Tongue (tissue), 3 donors: ENCODE measurements at places on chromosomes 5 and 9.

GRCh38 chr5:168244838-168245559 is 46.4 kb upstream of the WWC1 start:
- DNase-seq = no peak

DNA sequence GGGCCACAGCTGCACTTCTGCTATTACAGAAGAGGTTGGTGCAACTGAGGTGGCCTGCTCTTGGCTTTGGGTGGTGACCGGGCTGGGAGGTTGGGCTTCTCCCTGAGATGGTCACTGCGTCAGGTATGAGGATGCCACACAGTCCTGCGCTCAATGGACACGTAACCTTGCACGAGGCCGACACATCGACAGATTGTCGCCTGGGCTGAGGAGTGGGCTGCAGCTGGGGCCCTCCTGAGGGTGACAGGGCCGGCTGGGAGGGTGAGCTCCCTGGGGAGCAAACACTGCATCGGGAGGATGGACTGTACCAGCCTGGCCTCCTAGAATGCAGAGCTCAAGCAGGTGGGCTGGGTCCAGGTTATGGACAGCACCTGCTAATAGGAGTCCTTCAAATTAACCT is 261.1 kb upstream of the ADAMTS16 start:
- DNase-seq = no peak

DNA sequence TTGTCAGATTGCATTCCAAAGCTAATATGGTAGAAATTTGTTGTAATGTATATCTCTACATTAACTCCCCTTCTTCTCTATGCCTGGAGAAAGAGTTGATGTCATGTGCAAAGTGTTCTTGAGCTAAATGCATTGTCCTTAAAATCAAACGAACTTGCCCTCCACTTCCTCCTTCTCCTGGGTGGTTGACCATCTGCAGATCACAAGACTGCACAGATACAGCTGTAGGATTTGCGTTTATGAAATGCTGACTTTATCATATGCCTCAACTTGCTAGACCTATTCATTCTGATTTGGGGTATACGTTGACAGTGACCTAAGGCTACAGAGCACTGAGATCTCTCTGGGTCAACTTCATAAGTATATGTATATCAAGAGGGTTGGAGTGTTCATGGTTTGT is 8.3 kb downstream of the TRIM32 start:
- DNase-seq = no peak

DNA sequence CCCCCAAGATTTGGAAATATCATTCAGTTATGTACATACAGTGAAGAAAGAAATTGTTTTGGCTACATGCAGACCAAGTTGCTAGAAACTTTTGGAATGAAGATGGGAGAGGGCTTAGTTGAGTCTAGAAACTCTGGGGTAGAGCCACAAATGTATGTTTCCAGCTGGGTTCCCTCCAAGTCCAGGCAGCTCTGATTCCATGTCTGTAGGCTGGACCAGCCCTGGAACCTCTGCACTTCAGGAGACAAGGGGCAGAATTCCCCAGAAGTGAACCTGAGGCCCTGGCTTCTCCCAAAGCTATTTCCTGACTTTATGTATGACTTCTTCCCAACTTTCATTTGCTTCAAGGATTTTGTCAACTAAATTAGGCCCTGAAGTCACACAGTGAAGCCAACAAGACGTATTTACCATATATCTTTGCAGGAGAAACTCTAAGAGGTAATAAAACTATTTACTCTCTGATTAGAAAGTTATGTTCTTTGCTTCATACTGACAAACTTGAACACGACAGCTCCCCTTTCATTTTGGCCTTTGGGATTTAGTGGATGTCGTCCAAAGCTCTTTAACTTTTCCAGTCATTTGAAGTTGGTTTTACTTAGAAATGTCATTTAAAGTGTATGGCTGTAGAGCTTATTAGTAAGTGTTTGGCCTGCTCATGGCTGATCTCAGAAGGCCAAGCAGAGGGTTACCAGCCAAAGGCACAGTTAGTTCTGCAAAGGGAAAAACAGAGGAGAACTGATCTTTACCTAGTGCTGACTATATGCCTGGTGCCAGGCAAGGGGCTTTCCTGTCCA is 152.0 kb upstream of the SLC28A3 start:
- peak; percentile 49 for DNase-seq

DNA sequence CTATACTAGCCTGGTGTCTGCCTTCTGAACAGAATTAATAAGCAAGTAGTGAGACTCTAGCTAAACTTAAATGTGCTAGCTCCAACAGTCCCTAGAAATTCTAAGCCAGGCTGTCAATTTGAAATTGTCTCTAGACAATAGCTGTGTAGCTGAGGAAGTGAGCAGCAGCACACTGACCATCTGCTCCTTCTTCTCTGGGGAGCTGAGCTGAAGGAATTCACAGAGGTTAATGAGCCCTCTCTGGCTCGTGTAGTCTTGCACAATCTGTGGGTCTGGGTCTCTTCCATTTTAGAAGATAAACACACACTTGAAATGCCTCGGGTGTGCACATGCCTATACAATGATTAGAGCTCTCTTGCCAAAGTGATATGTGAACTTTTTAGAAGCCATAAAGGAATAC is 63.5 kb upstream of the BARX1 start:
- peak; percentile 62 for DNase-seq

- no peak for DNase-seq
These were observed 559.8 kb upstream of the TYRP1 start for GRCh38 chr9:12133416-12133815.

DNA sequence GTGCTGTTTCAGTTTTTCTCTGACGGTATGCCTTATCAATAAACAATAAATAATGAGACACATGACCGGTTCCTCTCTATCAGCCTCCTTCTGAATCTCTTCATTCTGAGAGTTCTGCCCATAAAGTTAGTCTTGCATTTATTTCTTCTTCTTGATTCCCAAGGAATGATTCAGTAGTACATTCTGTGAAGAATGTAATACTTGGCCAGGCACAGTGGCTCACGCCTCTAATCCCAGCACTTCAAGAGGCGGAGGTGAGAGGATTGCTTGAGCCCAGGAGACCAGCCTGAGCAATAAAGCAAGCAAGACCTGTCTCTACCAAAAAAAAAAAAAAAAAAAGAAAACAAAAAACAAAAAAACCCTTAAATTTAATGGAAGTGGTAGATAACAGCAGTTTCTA is 53.9 kb downstream of the PAM start:
- no peak for DNase-seq

DNA sequence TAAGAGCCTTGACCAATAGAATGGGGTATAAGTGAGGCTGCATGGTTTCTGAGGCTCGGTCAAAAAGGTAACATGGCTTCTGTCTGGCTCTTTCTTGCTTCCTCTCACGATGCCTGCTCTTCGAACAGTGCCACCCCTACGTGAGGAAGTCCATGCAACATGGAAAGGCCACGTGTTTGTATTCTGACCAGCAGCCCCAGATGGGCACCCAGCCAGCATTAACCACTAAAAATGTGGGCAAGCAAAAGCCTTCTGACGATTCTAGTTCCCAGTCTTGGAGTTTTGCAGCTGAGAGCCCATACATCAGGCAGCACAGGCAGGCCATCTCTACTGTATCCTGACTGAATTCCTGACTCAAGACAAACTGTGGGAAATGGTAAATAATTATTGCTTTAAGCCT is 24.2 kb upstream of the NREP start:
- DNase-seq = peak; percentile 12

DNA sequence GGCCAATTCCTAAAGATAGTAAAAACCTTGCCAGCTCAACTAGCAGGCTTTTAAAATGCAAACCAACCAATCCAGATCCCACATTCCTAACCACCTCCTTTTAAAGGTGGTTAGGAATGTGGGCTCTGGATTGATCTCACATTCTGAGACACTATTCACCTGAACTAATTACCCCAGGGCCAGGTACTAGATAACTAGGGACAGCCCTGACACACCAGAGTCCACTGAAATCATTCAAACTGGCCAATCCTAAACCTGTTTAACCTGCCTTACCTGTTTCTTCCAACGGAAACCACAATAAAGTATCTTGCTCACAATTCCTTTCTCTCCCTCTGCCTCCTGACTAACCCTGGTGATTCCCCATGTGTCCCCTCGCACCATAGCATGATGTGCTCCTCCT is 168.3 kb upstream of the DMAC1 start:
- no peak for DNase-seq

GRCh38 chr9:38441347-38442085 is 17.3 kb upstream of the IGFBPL1 start:
- DNase-seq = no peak

DNA sequence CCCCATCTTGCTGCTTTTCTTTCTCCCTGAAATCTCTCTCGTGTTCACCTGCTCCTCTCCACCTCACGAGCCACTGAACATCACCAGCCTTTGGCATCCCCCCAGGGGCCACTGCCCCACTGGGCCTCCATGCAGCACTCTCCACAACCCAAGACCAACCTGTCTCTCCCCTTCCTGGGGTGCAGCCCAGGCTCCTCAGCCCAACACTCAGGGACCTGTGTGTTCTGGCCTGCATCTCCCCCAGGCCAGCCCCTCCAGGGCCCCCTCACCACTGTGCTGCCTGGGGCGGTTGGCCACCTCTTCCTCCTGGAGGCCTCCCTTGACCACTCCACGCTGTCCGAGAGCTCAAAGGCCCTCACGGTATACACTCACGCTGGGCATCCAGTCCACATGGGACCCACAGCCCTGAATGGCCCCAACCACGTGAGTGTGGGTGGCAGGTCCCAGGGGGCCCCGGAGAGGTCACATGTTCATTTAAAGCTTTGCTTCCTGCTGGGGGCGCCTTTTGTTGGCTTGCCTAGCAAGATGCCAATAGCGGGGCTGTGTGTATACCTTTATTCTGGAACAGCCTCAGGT is 453 bp upstream of the DOK3 start:
- DNase-seq = no peak

- no peak for DNase-seq
These were observed 85.4 kb upstream of the CPEB4 start for GRCh38 chr5:173802670-173803165.

GRCh38 chr9:95018099-95018936 is 291.8 kb downstream of the AOPEP start:
- no peak for DNase-seq

- DNase-seq = no peak
These were observed 2.8 kb upstream of the PRDM12 start for GRCh38 chr9:130661451-130662098.

DNA sequence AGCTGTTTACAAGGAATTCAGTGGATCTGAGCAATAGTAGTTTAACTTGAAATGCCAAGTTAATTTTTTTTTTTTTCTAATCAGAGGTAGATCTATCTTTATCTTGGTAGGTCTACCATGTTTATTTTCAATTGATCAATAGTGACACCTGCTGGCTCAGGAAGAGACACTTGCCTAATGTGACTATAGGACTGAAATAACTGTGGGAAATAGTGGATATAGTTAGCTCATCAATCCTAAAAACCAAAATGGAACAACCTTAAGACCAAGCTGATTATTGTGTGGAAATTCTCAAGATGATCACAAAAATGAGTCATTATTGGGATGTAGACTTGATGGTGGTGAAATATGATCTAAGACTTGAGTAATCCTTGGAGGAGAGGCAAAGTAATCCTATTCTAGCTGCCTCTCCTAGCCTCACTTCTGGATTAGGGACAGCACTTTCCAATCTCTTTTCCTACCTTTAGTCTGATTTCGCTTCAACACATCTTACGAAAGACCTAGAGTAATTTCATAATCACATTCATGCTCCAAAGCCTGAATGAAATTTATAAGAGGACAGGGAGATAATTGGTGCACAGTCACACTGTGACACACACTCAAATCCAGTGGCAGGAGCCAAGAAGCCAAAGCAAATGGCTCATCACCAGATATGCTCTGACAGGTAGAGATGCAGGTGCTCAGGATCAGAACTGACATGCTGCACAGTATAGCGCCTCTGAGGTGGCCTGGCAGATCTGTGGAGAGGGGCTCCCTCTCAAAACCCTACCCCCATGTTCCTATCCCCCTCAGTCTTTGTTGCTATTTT is 156.3 kb downstream of the HMHB1 start:
- DNase-seq = peak; percentile 75

DNA sequence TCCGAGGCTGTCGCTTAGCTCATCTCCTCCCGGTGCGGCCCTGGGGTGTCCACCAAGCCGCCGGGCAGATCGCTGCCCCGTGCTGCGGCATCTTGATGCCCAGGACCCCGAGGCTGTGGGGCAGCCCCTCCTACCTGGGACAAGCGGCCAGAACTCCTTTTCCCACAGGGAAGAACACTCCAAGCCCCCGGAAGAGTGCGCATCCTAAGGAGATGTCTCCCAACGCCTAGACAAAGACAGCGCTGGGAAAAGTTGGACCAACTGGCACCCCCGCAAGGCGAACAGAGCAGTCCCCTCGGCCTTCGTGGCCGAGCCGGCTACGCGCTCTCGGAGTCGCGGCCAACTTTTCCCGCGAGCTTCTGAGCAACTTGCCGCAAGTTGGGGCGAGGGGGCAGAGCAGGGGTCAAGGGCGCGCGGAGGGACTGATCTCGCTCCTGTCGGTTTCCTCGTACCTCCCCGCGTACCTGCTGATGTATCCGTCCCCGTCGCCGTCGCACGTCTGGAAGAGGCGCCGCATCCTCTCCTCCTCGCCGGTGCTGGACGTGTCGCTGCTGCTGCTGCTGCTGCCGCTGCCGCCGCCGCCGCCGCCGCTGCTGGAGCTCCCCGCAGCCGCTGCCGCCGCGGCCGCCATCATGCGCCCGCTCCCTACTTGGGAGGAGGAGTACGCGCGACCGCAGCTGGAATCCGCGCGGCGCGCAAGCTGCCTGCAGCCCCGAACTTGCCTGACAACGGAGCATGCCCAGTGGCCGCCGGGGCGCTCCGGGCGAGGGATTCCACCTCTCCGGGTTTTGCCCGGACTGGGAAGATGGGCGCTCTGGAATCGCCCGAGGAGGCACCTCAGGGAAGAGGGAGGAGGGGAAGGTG is at the start of gene MCC:
Gene MCC, minus strand, starts transcription at position 673 of the 864 bp plus-strand sequence.
- DNase-seq = peak; percentile 88

DNA sequence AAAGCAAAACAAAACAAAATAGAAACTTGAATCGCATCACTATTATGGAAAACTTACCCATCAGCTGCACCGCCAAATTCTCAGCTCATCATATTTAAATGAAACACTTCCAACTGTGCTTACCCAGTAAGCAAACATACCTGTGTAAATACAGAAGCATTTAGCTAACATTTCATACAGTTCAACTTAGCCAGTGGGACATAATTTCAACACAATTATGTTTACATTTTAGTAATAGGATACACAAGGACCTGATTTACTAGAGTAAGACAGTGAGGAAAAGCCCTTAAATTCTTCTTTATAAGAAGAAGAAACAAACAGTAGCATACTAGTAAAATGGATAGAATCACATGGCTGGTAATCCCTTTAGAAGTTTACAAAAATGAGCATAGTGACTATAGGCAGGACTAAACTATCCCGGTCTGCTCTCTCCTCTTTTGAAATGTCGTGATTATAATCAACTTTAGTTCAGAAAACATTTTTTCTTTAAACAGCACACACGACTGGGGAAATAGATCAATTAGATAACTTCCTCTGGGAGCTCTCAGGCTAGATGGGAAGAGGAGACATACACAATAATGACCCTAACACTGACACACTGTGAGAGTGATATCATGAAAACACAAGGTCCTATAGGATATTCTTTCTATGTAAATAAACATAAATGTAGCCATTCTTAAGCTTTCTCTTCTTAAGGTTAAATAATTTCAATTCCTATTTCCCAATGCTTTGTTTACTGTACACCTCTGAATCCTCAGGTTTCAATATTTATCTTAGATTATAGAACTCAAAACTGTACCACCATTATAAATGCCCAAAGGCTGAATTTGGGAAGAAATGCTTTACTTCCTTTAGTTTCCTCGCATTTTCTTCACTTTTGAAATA is 15.9 kb upstream of the CDC20B start:
- no peak for DNase-seq

GRCh38 chr5:153623751-153624450 is 133.4 kb downstream of the GRIA1 start:
- no peak for DNase-seq
